Stimulated activated CD8-positive, alpha-beta memory T cell treated with anti-CD3 and anti-CD28 coated beads, Interleukin-15, amount 100 ng/mL, for 4 hours (primary cell): ENCODE measurements at places on chromosomes 12 and 14.

DNA sequence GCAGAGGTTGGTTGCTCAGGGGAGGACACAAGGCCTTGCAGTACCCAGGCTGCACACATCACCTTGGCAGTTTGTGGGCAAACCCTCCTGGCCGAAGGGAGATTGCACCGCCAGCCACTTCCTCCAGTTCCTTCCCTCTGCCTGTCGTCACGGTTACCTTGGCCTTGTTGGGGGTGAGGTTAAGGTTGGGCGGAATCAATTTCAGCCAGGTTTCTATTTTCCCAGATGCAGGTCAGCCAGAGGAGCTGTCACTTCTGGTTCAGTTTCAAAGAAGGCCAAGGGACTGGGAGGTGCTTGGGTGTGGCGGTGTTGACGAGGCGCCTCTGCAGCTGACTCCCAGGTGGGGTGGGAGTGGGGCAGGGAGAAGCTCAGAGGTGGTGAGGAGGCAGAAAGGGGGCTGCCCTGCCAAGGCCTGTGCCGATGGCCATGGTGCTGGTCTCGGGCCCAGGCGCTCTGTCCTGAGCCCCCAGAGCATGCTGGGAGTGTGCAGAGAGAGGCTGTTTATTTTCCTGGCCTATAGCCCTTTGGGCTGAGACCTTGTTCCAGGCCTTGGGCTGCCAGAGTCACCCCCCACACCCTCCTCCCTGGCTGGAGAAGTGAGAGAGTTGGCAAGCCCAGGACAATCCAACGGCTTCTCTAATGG, 31.4 kb downstream of the JDP2 start:
- DNase-seq: no peak

GRCh38 chr12:67302162-67302561, 33.0 kb downstream of the CAND1 start:
- no peak for DNase-seq

DNA sequence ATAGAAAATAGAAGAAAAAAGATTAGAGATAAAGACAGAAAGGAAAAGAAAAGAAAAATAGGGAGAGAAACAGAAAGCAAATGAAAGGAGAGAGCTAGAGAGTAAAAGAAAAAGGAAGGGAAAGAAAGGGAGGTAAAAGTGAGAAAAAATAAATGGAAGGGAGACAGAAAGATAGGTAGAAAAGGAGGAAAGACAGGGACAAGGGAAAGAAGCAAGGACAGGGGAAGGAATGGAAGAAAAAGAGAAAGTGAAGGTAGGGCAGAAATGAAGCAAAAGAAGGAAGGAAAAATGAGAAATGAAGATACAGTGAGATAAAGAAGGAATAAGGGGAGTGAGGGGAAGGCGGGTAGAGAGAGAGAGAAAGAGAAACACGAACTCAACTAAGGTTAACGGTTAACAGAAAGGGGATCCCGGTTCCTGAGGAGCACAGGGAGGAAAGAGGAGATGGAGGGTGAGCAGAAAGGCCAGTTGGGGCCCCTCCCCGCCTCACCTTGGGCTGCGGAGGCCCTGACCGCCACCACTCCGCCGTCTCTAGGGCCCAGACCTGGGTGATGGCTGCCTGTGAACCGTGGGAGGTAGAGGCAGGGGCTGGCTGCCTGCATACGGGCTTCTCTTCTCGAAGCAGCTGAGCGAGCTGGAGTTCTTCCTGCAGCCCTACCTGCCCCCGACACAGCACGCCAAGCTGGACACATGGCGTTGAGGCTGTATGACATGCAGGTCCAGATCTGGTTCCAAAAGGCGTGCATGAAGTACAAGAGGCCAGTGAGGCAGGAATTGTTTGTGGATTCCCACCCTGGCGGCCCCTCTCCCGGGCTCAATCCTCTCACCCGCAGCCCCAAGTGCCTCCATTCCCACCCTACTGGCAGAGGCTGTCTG, 59.5 kb downstream of the SMUG1 start:
- DNase-seq: no peak

- no peak for DNase-seq
These were observed 35.8 kb downstream of the OTX2 start for GRCh38 chr14:56774503-56774902.

DNA sequence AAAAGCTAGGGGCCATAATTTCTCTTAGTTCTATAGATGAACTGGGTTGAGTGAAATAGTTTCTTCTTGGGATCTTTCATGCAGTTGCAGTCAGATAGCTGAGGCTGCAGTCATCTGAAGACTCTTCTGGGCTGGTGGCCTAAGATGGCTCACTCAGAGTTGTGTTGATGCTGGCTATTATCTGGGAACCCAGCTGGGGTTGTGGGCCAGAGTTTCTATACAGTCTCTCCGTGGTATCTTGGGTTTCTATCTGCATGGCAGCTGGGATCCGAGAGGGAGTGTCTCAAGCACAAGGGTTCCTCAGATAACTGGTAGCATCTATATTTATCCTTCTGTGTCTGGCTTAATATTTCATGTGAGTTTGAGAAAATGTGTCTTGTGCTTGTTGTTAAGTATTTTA, 21.1 kb downstream of the AVPR1A start:
- DNase-seq: no peak

DNA sequence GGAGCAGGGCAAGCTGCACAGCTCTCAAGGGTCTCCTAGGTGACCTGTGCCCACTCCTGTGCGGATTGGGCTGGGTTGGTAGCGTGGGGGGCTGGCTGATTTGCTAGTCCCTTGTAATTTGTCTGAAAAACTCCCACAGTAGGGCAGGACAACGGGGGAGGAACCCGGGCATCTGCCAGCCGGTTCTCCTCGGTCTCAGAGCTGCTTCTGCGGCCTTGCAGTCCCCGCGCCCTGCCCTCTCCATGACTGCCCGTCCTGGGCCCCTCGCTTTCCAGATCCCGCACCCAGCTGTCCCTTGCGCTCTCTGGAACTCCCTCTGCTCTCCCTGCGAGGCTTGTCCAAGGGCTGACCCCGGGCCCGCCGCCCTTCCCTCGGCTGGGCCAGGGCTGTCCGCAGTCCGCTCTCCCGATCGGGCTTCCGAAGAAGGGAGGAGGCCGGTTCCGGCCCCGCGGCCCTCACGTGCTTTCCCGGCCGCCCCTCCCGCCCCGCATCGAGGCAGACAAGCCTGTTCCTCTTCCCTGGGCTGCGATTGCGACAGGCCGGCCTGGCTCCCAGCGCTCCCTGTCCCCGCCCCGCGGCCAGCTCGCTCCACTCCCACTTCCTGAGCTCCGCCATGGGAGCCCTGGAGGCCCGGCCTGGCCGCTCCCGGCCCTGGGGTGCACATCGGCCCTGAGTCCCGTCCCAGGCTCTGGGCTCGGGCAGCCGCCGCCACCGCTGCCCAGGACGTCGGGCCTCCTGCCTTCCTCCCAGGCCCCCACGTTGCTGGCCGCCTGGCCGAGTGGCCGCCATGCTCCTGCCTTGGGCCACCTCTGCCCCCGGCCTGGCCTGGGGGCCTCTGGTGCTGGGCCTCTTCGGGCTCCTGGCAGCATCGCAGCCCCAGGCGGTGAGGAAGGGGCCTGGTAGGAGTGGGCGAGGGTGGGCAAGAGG, at the start of gene LTBR:
Gene LTBR, plus strand, starts transcription at position 591 of the 927 bp plus-strand sequence. Its CDS starts 197 bp downstream, at position 788.
- DNase-seq: no peak

- no peak for DNase-seq
These were observed 400.7 kb downstream of the SOX5 start for GRCh38 chr12:23548742-23549141.

GRCh38 chr14:30417121-30417520, 141.8 kb upstream of the G2E3 start:
- DNase-seq: no peak

GRCh38 chr14:104998801-104999200, 13.2 kb downstream of the CLBA1 start:
- DNase-seq: no peak

DNA sequence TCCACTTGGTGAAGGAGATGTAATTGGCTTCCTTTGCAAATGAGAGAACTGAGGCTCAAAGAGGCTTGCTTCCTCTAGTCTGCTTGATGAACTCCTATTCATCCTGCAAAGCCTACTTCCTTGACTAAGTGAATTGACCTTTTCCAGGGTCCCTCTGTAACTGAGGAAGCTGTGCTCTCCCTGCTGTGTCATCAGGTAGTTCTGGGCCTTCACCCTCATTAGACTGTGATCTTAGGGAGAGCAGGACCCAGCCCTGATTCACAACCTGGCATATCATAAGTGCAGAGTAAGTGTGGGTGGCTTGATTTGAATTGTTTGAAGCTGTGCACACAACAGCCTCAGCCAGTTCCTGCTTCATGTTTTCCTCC, 16.3 kb downstream of the ASB2 start:
- DNase-seq: no peak

- DNase-seq: no peak
These were observed 1772.0 kb upstream of the FLRT2 start for GRCh38 chr14:83757916-83758315.

GRCh38 chr14:66254038-66254437, 232.1 kb upstream of the CCDC196 start:
- DNase-seq: no peak

DNA sequence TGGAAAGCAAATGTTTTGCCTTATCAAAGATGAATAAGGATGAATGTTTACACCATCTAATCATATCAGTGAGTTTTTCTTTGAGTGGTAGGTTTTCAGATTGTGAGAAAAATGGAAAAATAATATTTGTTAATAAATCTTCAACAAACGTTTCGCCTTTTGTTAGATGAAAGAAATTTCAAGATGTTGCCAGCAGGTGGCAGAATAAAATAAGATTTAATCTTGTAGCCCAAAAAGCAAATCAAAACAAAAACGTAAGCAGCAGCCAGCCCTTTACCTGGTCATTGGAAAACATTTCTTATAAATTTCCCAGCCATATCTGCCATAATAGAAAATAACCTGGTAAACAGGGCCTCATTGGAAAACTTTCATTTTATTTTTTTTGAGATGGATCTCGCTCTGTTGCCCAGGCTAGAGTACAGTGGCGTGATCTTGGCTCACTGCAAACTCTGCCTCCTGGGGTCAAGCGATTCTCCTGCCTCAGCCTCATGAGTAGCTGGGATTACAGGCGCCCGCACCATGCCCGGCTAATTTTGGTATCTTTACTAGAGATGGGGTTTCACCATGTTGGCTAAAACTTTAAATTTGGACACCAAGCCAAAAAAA, 15.4 kb upstream of the TMEM120B start:
- DNase-seq: no peak

- no peak for DNase-seq
These were observed 30.9 kb upstream of the LUM start for GRCh38 chr12:91142221-91142631.

GRCh38 chr12:48002773-48003218, 1.5 kb downstream of the COL2A1 start:
- no peak for DNase-seq

DNA sequence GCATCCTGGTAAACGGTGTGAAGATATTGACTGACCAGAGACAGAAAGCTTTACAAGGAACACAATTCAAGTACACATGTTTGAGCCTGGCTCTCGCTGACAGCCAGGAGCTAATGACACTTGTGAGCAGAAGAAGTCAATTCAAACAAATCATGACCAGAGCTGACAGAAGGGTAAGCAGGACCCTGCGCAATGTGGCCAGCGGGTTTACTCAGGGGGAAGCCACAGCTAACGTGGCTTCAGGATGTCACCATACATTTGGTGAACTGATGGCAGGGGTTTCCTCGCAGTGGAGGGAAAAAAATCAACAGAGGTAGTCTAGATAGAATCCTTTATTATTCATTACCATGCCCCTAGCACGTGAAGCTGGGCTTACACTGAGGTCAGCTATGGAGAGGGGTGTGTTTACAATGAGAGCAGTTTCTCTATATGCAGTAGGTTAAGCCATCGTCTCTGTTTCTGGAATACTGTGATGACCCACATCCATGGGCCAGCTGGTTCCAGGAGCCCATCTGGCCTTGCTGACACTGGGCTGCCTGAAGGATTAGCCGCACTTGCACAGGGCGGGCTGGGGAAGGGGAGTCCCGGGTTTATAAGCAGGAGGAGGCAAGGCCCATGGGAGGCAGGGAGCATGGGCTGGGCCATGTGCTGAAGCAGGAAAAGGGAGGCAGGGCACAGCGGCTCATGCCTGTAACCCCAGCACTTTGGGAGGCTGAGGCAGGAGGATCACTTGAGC, 198.2 kb upstream of the PRMT8 start:
- DNase-seq: no peak

- no peak for DNase-seq
These were observed 205.0 kb upstream of the DCN start for GRCh38 chr12:91387461-91388134.

DNA sequence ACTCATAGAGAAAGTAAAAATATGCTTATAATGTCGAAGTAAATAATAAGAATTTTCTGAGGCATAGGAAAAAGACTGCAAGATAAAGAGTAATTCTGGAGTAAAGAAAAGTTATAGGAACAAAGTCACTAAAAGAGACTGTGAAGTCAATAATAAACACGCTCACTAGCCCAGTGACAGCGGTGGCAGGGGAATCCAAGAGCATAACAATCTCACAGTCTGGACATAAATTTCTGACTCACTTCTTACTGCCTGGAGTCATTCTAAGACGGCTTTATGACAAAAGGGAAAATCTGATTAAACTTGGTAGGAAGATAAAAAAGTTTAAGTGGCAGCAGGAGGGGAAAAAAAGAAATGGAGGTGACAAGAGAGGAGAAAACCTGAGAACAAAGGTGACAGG, 56.4 kb upstream of the GRIP1 start:
- DNase-seq: no peak

DNA sequence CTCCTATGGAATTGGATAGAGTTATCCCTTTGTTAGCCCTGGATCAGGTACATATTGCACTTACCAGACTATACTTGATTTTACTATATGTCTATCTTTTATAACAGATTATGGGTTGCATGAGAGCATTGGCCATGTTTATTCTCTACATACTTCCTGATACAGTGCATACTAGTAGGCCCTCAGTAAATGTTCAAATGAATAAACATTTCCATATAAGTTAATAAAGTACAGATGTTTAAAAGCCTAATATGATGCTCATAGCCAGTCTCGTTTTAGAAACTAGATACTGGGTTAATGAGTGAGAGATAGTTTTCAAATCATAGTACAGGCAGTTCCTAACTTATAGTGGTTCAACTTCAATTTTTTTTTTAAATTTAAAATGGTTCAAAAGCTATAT, 39.5 kb upstream of the TOMM20L start:
- DNase-seq: no peak

DNA sequence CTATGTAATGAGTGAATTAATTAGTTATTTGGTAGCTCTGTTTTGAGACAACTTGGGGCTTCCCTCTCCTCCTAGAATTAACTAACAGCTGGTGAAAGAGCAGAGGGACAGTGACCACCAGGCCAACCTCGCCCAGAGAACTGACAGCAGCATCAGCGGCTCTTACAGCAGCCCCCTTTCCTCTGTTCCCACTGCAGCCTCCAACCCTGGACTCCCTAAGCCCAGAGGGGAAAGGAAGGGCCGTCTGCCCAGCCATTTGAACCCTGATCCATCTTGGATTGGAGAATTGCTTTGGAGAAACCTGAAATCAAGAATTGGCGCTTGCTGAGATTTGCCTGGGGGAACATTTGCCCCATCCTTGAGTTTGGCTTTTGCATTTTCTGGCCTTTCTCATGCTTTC, 45.5 kb downstream of the B4GALNT3 start:
- DNase-seq: no peak

DNA sequence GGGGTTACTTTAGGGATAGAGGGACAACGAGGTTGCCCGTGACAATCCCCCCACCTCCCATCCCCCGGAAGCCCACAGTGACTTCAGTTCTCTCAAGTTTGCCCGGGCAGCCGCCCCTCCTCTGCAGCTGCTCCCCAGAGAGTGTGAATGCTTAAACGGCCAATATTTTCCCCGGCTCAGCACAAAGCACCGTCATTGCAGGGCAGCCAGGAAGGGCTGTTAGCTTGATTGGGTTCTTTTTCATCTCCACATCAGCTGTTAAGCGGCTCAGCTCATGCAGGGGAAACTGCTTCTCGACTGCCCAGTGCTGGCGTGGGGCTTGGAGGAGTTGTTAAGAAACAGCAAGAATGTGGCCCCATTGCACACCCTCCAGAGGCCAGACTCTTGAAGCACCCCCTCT, 120.5 kb upstream of the NCOR2 start:
- DNase-seq: no peak
